ENCODE measurements at places on chromosomes 3 and 15. TPM values are rescaled to one million over a fixed set of nuclear protein-coding genes. Genes with fewer than 3 reads are reported as not detected.

DNA sequence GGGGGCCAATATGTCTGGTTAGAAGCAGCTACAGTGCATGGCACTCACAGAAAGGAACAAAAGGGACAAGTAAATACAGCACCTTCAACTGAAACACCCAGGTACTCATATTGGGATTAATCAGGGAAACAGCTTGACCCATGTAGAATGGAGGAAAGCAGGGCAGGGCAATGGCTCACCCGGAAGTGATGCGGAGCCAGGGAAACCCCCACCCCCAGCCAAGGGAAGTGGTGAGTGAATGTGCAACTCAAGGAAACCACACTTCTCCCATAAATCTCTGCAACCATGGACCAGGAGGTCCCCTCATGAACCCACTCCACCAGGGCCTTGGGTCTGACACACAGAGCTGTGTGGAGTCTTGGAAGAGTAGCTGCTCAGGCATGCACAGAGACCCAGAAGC lies 117.1 kb downstream of the MTHFS start:
- no peaks in the 10 kb centered on the region for H3K36me3 ChIP-seq
- H3K4me3 ChIP-seq, result no peak overlapping the region
- DNase-seq, result no peak
- no peaks in the 10 kb centered on the region for H3K4me1 ChIP-seq

DNA sequence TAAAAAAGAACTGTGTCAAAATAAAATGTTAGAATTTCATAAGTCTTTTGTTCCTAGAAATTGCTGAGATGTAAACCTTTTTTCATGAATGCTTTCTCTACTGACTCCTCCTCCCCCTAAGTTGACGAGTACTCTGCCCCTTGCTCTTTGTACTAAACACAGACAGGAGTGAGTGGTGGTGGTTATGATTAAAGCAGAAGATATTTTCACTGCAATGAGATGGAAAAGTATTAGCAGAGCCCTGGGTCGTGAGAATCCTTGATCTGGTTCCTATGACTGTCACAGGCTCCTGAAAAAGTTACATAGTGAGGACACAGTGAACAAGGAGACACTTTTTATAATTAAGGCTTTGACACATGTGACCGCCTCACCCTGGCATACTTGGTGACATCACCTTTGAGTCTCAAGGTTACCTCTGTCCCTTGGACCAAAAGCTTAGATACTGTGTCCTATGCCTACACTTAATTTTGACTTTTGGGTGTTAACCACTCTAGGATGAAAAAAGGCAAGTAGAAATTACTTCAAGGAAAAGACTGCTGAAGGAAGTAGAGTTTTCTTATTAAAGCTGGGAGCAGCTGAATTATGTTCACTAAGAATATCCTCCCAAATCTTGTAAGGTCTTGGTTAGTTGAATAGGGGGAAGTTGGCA lies 130.4 kb upstream of the LYSMD4 start:
- DNase-seq, result no peak
- no peaks in the 10 kb centered on the region for H3K4me1 ChIP-seq
- no peaks in the 10 kb centered on the region for H3K36me3 ChIP-seq
- H3K27me3 ChIP-seq, result no peaks in the 10 kb centered on the region
- H3K4me3 ChIP-seq, result no peak overlapping the region

DNA sequence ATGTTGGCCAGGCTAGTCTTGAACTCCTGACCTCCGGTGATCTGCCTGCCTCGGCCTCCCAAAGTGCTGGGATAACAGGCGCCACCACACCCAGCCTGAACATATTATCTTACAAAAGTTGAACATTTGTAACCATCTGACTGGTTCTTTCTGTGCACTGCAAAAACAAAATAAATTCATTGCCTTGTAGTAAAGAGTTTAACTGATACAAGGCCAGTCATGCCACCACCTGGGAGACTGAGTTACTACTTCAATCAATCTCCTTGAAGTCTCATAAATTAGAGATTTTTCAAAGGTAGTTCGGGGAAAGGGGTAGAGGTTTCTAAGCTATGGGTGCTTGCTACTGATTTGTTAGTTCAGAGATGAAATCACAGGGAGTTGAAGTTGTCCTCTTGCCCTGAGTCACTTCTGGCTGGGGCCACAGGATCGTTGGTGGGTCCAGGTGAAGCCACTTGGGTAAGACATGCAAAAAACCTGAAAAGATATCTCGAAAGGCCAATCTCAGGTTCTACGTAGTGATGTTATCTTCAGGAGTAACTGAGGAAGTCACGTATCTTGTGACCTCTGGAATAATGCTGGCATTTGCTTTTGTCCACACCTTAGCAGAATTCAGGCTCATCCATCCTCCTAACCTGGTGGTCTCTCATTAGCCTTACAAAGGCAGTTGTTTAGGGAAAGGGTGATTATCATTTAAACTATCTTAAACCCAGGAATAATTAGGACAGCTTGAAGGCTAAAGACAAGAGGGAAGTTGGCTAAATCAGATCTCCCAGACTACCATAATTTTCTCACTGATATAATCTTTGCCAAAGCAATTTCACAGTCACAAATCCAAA lies 33.7 kb downstream of the ZBTB11 start:
- no peaks in the 10 kb centered on the region for H3K36me3 ChIP-seq
- no peak for DNase-seq
- no peaks in the 10 kb centered on the region for H3K4me1 ChIP-seq
- no peaks in the 10 kb centered on the region for H3K27me3 ChIP-seq
- no peak overlapping the region for H3K4me3 ChIP-seq

- H3K4me3 ChIP-seq, result no peak overlapping the region
- H3K27ac ChIP-seq, result no peak overlapping the region
- no peaks in the 10 kb centered on the region for H3K27me3 ChIP-seq
- DNase-seq, result no peak
- H3K36me3 ChIP-seq, result peaks cover 9% of the 10 kb centered on the region
These were observed 69.3 kb upstream of the RPL35A start for GRCh38 chr3:197880491-197881269.

- no peaks in the 10 kb centered on the region for H3K36me3 ChIP-seq
- H3K27ac ChIP-seq, result no peak overlapping the region
- H3K4me3 ChIP-seq, result no peak overlapping the region
- DNase-seq, result peak; percentile 41
- H3K27me3 ChIP-seq, result no peaks in the 10 kb centered on the region
These were observed 10.7 kb upstream of the CSPG4 start for GRCh38 chr15:75723171-75723846.

DNA sequence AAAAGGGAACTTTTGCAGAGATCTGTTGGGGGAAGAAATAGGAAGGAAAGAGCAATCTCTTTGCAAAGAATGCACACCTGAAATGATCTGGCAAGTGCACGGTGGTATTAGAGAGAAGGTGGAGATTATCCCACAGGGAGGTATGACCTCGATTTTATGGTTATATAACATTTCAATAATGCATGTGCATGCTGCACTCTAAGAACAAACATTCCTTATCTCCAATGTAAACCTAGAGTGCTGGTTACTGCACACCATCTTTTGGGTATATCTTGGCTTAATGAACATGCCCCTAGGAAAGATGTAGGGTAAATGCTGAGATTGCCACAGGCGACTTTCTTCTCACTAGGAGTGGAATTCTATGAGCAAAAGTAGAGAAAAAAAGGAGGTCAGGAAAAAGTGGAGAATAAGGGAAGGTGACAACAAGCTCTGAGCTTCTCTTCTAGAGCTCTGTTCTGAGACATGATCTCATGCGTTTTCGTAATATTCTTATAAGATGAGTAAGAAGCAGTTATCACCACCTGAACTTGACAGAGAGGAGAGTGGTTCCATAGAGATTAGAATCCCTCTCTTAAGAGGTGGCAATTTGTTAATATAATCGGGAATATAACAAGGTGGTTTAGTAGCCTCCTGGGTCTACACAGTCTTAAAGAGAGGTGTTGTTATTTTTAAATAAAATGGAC lies 117.5 kb upstream of the TMC3 start:
- DNase-seq, result no peak
- no peak overlapping the region for H3K4me3 ChIP-seq
- H3K36me3 ChIP-seq, result no peaks in the 10 kb centered on the region
- H3K27me3 ChIP-seq, result no peaks in the 10 kb centered on the region

DNA sequence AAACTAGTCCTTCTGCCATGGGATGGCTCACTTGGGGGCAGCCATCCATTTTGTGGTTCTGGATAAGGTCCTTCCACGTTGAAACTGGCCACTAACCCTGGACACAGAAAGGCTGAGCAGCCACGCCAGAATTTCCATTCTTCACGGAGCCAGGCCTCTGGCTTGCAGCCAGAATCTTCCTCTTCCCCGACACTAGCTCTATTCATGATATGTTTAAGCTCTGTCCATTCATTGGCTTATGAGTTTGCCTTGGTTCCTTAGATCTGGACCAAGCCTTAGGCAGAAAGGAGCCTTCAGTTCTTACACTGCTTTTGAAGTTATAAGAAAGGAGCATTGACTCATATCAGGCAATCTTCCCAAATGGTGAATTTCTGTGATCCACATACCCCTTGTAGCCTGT lies 288.4 kb upstream of the GOLGA6L4 start:
- no peaks in the 10 kb centered on the region for H3K4me1 ChIP-seq
- H3K4me3 ChIP-seq, result no peak overlapping the region
- H3K36me3 ChIP-seq, result peaks cover 12% of the 10 kb centered on the region
- no peak overlapping the region for H3K27ac ChIP-seq
- no peaks in the 10 kb centered on the region for H3K27me3 ChIP-seq

GRCh38 chr15:64137226-64137833 lies 14.2 kb upstream of the SNX22 start:
- H3K27ac ChIP-seq, result no peak overlapping the region
- H3K36me3 ChIP-seq, result peaks cover 3% of the 10 kb centered on the region
- no peak overlapping the region for H3K4me3 ChIP-seq
- H3K27me3 ChIP-seq, result no peaks in the 10 kb centered on the region
- DNase-seq, result no peak

- H3K27ac ChIP-seq, result no peak overlapping the region
- no peak overlapping the region for H3K4me3 ChIP-seq
- H3K4me1 ChIP-seq, result no peaks in the 10 kb centered on the region
- no peaks in the 10 kb centered on the region for H3K36me3 ChIP-seq
- DNase-seq, result peak; percentile 74
These were observed 201.4 kb downstream of the UBE3A start for GRCh38 chr15:25237291-25237978.

- no peaks in the 10 kb centered on the region for H3K4me1 ChIP-seq
- H3K27ac ChIP-seq, result no peak overlapping the region
- no peaks in the 10 kb centered on the region for H3K36me3 ChIP-seq
- DNase-seq, result no peak
- no peak overlapping the region for H3K4me3 ChIP-seq
- H3K27me3 ChIP-seq, result peaks cover 2% of the 10 kb centered on the region
These were observed 238.6 kb upstream of the SOX14 start for GRCh38 chr3:137525471-137525870.

GRCh38 chr3:119401503-119402440 lies 61.6 kb downstream of the TMEM39A start:
- H3K4me1 ChIP-seq, result no peaks in the 10 kb centered on the region
- no peak for DNase-seq
- H3K36me3 ChIP-seq, result peaks cover 3% of the 10 kb centered on the region
- H3K4me3 ChIP-seq, result no peak overlapping the region

DNA sequence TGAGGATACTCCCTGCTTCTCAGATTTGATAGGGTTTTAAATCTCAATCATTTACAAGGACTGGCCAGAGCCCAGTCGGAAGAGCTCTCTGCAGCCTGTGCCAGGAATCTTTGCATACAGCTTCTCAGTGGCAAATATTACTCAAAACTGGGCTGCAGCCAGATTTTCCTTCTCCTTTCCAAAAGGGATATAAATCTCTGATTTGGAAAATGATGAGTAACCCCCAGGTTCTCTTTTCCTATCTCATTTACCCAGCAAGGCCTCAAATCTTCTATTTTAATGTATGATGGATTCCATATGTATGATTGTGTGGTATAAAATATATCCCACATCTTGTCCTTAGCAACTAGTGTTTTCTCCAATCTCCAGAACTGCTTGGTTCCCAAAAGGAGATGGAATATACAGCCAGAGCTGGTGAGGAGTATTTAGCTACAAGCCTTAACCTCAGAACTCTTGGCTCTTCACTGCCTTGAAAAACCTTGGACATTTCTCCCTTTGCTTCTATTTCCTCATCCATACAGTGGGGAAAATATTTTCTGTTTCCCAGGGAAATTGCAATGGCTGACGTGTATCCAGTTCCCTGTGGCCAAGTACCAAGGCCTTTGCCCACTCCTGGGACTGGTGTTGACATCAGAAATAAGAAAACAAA lies 114.4 kb downstream of the ATG7 start:
- no peak overlapping the region for H3K4me3 ChIP-seq
- DNase-seq, result no peak
- H3K4me1 ChIP-seq, result peaks cover 4% of the 10 kb centered on the region

DNA sequence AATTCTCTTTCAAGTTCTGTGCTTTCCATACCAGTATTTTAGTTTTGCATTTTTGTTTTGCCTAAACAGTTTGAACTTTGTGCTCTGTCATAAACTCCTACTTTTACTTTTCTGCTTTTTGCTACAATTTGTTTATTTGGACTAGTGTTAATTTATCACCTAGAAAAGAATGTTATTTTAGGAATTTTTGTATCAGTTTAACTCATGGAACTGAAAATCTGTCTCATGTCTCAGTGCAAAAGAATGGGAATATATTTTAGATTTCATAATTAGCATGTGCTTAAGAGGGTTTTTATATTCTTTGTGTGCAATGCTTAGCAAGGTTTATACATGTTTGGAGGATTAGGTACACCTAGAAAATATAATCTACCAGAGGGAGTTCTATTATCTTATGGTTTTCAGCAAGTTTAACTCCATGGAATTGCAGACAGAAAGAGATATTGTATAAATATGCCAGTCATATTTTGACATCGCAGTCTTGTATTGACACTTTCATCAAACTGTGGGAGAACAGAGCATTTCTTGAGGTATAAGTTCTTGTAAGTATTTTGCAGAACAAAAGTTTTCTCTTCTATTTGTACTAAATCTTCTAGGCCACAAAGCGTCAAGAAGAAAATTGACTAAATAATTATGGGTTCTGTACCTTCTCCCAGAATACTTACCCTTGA lies 409.9 kb downstream of the RBMS3 start:
- H3K4me3 ChIP-seq, result no peak overlapping the region
- no peak overlapping the region for H3K27ac ChIP-seq
- no peaks in the 10 kb centered on the region for H3K27me3 ChIP-seq
- peaks cover 2% of the 10 kb centered on the region for H3K4me1 ChIP-seq
- H3K36me3 ChIP-seq, result no peaks in the 10 kb centered on the region
- DNase-seq, result no peak

- H3K4me1 ChIP-seq, result no peaks in the 10 kb centered on the region
- no peak for DNase-seq
- H3K27me3 ChIP-seq, result no peaks in the 10 kb centered on the region
- H3K36me3 ChIP-seq, result no peaks in the 10 kb centered on the region
- no peak overlapping the region for H3K27ac ChIP-seq
These were observed 428.7 kb upstream of the EPHA3 start for GRCh38 chr3:88678747-88679146.

DNA sequence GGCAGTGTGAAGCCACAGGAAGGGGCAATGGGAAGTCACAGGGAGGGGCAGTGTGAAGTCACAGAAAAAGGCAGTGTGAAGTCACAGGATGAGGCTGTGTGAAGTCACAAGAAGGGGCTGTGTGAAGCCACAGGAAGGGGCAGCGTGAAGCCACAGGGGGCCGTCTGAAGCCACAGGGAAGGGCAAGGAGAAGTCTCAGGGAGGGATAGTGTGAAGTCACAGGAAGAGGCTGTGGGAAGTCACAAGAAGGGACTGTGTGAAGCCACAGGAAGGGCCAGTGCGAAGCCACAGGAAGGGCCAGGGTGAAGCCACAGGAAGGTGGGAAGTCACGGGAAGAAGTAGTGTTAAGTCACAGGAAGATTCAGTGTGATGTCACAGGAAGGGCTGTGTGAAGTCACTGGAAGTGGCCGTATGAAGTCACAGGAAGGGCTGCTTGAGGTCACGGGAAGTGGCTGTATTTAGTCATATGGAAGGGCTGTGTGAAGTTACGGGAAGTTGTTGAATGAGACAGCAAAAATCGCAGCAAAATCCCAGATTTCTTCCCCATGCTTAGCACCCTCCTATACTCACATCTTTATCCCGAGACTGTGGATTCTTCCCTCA lies 38.6 kb downstream of the GASK1A start:
- no peak for DNase-seq
- no peaks in the 10 kb centered on the region for H3K36me3 ChIP-seq
- no peak overlapping the region for H3K27ac ChIP-seq

The TGM5 gene
- total RNA-seq, result 0.84 TPM

The RIOX2 gene
- total RNA-seq, result 25.8 TPM

The SKOR1 gene
- total RNA-seq, result 1.3 TPM

The C3orf49 gene
- total RNA-seq, result not detected

Measured in aorta (tissue), 5 donors.